CD4-positive, alpha-beta T cell treated with Interleukin-12 subunit alpha and Interleukin-12 subunit beta, for 1 hour (primary cell): ENCODE measurements at places on chromosomes 6 and 20.
A peak's percentile ranks its signal among the peaks of the same experiment; 100 is the strongest.

DNA sequence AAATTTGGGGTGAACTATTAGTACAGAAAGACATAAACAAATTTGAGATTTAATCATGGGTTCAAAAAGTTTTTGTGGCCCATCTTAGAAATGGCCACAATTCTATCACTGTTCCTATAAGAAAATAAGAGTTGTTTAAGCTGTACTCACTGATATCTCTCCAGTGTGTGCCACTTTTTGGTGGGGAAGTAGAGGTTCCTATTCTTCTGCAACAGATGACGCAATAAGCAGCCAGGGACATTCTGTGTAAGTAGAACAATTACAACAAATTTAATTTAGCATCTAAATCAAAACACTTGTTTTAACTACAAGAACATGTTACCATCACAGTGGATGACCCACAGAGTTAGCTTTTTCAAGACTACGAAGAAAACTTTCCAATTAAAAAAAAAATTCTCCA, 9.9 kb downstream of the SERAC1 start:
- DNase-seq, result no peak

- DNase-seq, result no peak
Observed at GRCh38 chr20:25699914-25700313, 3.3 kb upstream of the ZNF337 start.

DNA sequence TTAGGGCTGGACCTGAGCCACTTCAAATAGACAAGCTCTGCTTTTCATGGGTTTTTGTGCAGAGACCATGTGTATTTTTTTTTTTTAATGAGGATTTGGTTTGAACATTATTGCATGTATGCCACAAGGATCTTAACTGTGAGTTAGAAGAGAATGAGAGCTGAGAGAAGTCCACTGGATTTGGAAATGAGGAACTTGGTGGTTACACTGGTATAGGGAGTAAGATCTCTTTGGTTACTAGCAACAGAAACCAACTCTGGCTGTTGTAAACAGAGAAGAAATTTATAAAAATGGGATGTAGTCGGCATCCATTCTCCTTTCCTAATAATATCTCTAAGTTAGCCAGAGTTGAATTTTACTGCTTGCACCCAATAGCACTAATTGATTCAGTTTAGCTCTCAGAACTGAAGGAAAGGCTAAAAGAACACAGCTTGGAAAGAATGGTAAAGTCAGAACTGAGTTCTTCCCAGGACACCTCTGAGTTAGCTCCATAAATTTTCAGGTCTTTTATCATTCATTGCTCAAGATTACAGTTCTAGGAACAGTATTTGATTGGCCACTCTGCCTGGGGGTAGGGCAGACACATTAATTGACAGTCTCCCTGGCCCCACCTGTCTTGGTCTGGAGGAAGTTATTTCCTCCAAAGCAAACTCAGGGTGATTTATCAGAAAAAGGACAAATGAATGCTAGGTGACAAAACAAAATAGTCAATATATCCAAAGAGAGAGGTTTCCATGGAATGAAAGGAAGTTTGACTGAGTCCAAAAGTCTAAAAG, 3.9 kb upstream of the WFDC2 start:
- no peak for DNase-seq

DNA sequence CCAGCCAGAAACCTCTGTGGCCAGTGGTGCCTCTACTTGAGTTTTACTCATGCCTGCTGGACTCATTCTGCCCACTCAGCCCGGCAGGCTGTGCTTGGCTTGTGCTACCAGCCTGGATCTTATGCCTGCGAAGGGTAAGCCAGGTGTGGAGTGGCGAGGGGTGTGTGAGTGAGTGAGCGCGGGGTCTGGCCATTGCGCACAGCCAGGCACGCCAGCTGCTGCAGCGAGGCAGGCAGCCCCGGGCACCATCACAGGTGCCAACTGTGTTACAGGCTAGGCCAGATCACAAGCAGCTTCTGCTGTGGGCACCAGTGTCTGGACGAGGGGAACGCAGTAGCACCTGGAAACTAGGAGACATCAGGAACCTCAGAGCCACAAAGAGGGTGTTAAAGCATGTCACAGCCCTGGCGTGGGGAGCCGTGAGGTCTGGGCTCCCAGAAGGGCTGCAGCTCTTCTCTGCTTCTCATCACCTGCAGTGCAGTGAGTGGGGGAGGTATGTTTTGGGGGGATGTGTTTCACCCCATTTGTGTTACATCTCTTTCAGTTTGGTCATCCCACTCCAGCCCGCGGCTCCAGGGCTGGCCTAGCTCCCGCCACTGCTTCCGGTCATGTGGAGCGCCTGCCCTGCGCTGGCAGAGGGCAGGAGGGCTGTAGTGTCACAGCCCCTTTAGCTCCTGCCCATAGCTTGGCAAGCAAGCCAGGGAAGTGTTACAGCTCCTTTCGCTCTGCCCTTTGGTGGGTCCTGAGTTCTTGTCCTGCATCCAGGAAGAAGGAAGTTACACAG, 379.7 kb upstream of the IMPG1 start:
- no peak for DNase-seq

DNA sequence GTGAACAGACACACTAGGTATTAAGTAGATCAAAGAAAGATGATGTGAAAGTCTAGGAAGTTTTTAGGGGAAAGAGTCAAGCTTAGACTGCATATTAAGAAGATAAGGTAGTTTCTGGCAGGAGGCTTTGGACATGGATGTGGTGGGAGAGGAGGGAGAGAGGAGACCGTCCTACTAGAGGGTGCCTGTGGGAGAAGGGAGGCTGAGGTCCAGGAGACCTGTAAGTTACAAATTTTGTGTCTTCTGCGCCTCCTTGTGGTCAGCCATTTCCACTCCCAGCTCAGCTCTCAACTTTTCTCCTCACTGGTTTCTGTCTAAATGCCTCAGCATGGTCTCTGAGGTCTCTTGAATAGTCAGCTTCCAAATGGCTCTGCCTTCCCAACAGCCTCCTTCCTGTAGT, 193.5 kb downstream of the UNC5CL start:
- DNase-seq, result no peak

DNA sequence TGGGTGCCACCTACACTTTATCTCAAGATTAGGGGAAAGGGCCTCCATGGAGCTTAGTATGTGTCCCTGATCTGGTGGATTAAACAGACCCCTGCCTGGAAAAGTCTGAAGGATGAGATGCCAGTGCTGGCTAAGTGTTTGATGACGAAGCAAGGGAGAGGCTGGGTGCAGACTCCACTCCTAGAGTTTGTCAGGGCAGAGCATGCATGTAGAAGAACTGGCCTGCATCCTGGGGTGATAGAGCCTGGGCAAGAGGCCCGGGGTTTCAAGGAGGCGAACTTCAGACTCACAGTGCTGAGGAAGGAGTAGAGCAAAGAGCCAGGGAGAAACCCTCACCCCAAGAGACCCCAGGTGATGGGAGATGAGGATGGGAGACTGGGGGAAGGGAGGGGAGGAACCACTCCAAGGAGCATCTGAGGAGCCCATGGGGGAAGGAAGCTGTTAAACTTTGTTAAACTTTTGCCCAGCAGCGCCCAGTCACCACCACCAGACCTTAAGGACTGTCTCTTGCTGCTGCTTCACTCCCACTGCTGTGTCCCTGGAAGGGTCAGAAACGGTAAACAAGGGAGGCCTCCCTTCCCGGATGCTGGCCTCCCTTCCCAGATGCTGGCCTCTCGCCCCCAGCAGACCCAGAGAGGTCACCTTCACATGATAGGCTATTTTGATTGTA, 61.6 kb downstream of the RPRD1B start:
- no peak for DNase-seq

DNA sequence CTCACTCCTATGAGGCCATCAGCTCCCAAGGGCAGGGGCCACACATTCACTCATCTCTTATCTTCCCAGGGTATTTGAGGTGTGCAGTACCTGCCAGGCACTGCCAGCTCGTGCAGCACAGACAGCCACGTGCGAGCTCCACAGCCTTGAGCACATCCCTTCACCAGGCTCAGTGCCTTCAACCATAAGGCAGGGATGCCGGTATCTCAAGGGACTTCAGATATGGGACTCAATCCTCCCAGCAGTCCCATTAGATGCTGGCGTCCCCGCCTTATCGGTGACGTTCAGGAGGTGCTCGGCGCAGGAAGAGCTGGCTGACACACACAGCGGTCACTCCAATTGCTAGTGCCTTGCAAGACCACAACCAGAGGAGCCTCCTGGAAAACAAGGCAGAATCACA, 47.0 kb downstream of the EZR start:
- DNase-seq, result peak; percentile 30

DNA sequence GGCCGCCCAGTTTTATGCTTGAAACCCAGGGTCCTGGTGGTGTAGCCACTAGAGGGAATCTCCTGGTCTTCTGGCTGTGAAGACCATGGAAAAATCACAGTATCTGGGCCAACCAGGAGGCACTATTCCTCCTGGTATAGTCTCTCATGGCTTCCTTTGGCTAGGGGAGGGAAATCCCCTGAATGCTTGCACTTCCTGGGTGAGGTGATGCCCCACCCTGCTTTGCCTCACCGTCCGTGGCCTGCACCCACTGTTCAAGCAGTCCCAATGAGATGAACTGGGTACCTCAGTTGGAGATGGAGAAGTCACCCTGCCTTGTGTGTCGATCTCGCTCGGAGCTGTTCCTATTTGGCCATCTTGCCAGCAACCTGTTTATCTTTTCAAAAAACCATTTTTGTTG, 10.1 kb upstream of the ZNF337 start:
- DNase-seq, result peak; percentile 64

- no peak for DNase-seq
Observed at GRCh38 chr6:31228476-31228875, 43.4 kb downstream of the HLA-C start.

GRCh38 chr6:37819802-37820717, 533 bp downstream of the ZFAND3 start:
- peak; percentile 62 for DNase-seq

GRCh38 chr20:5714261-5715041, 35.8 kb upstream of the SHLD1 start:
- peak; percentile 93 for DNase-seq

DNA sequence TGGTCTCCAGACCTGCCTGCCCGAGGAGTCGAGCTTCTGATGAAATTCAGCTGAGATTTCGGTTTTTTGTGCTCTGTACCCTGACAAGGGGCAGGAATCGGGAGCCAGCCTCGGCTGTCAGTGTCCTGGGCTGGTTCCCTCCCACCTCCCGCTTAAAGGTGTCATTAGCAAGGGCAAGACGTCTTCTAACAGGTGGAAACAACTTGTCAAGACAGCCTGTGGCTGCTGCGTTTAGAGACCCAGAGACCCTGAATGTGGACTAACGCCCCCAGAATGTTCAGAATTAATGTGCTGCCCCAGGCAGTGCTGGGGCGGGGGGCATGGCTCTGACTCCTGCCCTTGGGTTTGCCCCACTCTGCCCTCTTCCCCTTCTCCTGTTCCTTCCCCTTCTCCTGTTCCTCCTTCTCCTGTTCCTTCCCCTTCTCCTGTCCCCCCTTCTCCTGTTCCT, 69.7 kb downstream of the PHACTR3 start:
- DNase-seq, result no peak

DNA sequence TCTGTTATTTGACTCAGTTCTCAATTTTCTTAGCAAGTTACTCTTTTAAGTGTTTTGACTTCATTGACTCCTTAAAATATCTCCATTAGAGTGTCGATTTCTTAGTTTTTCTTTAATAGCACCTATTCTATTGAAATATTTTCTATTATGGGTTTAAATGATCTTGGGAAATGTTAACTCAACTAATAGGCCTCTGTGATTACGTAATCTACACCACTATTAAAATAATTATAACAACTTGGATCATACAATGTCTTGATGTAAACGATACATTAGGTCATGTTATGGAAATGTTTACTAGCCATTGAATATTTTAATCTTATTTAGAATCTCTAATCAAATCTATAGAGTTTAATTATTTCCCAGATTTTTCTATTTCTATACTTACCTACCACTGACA, 550.0 kb downstream of the EYS start:
- DNase-seq, result no peak

DNA sequence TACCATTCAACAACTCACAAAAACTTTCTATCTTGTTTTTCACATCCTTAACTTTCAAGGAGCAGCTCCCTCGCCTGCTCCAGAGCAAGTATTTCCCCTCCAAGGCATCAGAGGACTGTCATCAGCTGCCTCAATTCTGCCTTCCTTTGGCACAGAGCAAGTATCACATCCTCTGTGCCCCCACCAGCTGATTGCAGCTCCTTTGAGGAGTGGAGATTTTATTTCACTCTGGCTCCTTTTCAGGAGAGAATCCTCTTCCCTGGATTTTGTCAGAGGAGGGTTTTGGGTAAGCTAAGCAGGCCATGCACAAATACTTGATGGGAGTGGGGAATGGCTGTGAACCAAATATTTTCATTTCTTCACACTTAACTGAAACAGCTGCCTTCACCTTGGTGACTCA, 610.5 kb upstream of the FLRT3 start:
- no peak for DNase-seq

GRCh38 chr6:157861184-157861583, 38.1 kb downstream of the SNX9 start:
- no peak for DNase-seq

- no peak for DNase-seq
Observed at GRCh38 chr6:85579581-85579980, 14.1 kb downstream of the SNX14 start.

- DNase-seq, result no peak
Observed at GRCh38 chr20:10654630-10655029, 19.2 kb downstream of the JAG1 start.

DNA sequence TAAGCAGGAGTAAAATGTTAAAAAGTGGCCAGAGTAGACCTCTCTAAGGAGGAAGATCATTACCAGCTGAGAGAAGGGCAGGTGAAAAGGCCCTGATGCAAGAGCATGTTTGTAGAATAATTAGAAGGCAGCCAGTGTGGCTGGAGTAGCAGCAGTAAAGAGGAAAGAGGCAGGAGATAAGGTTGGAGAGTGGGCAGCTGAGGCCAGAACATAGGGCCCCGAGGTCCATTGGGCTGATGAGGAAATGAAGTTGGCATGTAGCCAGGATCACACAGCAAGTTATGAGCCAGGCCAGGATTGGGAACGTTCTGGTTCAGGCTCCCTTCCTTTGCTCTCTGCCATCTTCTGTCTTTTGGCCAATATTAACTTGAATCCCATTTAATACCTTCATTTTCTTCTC, 51.6 kb downstream of the RALY start:
- no peak for DNase-seq

DNA sequence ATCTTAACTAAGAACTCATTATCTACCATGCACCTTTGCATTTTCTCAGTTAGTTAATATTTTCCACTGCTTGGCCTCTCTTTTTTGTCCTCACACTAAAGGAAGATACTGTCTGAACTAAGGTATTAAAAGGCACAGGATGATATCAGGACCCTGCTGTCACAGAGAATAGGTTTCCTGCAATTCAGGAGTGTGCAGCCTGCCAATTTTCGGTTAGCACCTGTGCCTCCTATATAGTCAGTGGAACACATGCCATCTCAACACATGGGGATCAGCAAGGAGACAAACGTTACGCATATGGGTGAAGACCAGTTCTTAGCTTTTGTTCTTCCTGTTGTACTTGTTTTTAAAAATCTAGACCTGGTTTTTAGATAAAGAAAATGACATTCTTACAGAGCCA, 71.0 kb downstream of the FUT9 start:
- DNase-seq, result no peak

DNA sequence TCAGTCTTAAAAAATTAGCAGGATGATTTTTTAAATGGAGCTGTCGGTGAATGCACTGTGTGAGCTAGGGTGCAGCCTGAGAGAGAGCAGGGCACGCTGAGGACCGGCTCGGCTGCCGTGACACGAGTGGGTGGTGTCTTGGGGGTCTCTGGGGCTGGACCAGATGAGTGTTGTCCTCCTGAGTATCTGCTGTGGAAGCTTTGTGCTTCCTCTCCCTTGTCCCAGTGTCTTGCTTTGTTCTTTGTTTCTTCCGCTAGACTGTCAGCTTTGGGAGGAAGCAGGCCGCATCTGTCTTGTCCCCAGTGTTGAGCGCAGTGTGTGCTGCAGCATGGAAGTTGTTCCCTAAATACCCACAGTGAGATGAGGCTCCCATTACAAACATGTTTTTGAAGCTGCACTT, 89.4 kb downstream of the RTN4IP1 start:
- DNase-seq, result no peak

- no peak for DNase-seq
Observed at GRCh38 chr20:61970357-61970756, 95.3 kb downstream of the TAF4 start.
